Activated CD8-positive, alpha-beta memory T cell treated with anti-CD3 and anti-CD28 coated beads for 1 hour (primary cell): ENCODE measurements at places on chromosomes 1 and 21.

DNA sequence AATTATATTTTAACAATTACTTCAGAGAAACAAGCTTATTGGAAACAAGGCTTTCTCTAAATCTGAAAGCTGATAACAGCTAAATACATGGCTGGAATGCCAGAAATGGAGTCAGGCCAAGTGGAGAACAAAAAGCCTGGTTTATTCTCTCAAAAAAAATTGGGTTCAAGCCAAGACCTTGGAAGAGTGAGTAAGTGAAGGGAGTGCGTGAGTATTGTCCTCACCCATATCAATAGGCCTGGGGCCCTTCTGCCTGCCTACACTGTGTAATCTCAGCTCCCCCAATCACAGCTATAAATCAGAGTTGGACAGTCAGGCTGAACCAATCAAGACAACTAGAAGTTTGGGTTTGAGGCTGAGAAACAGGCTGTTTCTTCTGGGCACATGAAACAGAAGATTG lies 7.4 kb downstream of the KYAT3 start:
- DNase-seq = no peak

- DNase-seq = peak; percentile 27
Measured at GRCh38 chr1:152869808-152870419, 8.2 kb upstream of the SMCP start.

DNA sequence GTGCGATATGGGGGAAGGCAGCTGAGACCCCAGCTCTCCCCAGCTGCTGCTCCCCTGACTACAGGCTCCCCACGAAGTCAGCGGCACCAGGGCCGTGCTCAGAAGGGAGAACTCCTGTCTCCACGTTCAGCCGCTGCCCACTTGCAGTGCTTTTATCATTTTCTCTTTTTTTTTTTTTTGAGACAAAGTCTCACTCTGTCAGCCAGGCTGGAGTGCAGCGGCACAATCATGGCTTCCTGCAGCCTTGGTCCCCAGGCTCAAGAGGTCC lies 933 bp upstream of the FTCD start:
- no peak for DNase-seq

DNA sequence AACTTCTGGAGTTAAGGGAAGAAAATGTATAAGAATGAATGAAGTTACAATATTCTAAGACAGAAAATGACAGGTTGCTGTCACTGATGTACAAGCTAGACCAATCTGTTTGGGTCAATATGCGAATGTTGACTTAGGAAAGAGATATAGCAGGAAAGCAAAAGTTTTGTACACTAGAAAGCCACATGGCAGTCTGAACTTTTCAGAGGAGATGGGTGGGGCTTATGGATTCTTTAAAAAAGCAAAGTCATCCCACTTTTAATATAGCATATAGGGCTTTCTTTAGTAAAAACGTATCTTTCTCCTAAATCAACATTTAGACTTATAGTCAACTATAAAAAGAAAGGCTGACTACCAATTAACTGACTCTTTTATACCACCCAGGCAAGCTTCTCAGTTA lies 381.2 kb downstream of the PTPRC start:
- no peak for DNase-seq

DNA sequence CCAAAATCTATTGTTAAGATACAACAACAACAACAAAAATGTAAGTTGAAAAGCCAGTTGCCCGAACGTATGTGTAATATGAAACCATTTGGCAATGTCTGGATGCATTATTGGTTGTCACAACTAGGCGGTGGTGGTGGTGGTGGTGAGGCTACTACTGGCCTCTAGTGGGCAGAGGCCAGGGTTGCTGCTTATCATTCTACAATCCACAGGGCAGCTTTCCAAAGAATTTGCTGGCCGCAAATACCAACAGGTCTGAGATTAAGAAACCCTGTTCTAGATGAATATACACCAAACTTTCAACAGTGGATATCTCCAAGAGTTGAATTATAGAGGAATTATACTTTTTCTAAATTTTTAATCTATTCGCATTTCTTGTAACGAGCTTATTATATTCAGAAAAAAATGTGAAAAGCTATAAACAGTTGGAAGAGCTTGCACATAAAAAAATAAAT lies 26.8 kb upstream of the ZNF697 start:
- no peak for DNase-seq

DNA sequence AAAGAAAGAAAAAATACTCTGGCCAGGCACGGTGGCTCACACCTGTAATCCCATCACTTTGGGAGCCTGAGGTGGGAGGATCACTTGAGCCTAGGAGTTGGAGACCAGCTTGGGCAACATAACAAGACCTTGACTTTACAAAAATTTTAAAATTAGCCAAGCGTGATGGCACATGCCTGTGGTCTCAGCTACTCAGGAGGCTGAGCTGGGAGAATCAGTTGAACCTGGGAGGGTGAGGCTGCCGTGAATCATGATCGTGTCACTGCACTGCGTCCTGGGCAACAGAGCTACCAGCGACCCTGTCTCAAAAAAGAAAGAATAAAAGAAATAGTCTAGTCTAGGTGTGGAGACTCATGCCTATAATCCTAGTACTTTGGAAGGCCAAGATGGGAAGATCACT lies 22.3 kb downstream of the RRP1B start:
- no peak for DNase-seq

GRCh38 chr1:85502171-85502570 lies 37.2 kb upstream of the DDAH1 start:
- DNase-seq = no peak

DNA sequence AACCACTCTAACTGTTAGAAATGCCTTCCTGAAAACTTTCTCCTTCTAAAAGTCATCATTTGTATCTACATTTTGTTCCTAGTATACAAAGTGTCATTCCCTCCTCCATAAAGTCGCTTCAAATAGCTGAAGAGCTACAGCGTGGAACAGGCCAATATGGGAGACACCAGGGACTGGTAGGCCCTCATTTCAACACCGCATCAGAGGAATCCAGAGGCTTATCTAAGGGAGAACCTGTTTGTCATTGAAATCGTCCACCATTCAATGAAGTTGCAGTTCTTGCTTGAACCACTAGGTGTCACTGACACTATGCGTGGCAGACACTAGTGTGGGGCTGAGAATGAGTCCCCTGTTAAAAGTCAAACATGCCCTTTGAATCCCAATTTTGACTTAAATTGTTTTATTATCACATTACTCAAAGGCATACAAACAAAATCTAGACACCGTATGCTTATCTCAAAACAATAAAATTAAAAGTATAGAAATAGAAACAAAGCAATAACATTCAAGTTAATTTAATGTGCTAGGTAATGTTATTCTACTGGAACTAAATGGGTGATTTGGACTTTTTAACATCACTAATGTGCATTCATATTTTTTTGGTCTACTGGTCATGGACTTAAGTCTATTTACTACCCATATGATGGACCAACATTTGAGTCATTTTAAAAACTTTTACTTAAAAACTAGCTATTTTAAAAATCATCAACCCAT lies 182.3 kb downstream of the FCRL5 start:
- no peak for DNase-seq

- no peak for DNase-seq
Measured at GRCh38 chr1:203166192-203166940, 9.3 kb downstream of the MYBPH start.

- peak; percentile 7 for DNase-seq
Measured at GRCh38 chr1:153728305-153729066, 636 bp downstream of the INTS3 start.

GRCh38 chr1:157959750-157960149 lies 33.7 kb upstream of the KIRREL1 start:
- no peak for DNase-seq

DNA sequence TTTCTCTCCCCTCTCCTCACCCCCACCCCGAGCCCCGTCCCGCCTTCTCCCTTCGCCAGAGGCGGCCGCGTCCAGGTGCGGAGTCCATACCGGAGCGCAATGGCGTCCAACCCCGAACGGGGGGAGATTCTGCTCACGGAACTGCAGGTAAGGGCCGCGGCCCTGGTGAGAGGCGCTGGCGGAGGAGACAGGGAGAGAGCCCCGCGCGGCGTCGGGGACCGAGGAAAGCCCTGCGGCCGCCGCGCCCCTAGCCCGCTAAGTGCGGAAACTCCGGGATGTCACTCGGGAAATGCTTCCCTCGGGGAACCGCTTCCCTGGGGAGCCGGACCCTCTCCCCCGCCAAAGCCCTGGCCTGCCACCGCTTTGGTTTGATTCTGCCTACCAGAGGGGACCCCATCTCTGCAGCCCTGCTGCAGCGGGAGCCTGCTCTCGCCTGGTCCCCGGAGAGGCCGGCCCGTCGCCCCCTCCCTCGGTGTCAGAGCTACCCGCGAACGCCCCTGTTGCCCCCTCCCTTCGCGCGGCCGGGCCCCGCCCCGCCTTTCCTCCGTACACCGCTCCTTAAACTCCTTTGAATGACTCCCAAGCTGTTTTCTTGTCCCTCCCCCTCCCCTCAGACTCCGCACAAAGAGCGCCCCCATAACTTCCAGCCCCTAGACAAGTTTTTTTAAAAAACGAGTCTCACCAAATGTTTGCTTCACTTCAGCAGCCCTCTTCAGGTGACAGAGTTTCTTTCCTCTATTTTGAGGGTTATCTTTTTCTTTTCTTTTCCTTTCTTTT lies 597 bp downstream of the PKN2 start:
- peak; percentile 36 for DNase-seq

GRCh38 chr1:205604825-205605505 lies 26.8 kb downstream of the ELK4 start:
- DNase-seq = no peak

DNA sequence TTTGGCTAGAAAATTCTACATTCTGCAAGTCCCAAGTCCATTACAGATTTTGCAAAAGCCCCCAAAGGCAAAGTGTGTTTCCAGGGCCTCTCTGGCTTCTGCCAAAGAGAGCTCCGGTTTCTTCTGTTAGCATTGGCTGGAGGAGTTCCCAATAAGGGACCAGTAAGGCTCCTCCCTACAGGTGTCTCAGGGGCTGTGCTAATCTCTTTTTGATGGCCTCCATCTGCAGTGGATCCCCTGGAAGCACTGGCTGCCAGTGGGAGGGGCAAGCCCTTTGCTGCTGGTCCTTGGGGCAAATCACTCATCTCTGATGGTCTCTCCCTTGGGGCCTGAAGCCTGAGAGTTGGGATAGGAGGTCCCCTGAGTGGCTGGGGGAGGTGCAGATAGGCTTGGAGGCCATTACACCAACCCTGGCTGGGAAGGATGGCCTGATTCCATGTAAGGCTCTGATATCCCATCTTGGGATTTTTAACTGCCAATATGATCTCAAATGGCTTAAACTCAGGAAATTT lies 89.1 kb upstream of the USP24 start:
- DNase-seq = no peak

- no peak for DNase-seq
Measured at GRCh38 chr1:78587211-78587610, 33.0 kb upstream of the IFI44L start.

DNA sequence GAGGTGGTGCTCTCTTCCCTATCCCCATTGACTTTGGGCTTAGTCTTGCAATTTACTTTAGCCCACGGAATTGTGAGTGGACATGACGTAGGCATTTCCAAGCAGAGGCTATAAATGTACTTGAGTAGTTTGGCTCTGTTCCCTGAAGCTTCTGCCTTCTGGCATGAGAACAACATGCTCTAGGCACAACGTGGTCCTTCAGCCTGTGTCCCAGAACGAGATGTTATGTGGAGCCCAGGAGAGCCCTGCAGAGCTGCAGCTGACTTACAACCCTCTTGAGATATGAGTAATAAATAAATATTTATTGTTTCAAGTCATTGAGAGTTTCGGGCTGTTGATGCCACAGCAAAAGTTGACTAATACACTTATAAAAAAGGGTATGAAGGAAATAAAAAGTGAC lies 105.2 kb upstream of the HMGB4 start:
- DNase-seq = no peak

DNA sequence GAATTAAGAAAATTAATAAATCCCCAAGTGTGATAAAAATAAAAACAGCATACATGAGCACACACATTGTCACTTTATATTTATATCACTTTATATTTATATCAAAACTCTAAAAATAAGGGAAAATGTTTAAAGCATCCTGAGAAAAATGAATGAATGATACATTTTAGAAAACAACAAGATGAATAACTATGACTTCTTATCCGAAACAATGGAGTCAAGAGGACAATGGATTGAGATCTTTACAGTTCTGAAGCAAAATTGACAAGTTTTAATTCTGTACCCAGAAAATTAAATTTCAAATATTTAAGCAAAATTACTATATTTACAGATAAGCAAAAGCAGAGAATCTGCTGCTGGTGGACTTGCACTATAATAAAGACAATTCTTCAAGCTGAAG lies 512.6 kb downstream of the MRPL39 start:
- DNase-seq = no peak

DNA sequence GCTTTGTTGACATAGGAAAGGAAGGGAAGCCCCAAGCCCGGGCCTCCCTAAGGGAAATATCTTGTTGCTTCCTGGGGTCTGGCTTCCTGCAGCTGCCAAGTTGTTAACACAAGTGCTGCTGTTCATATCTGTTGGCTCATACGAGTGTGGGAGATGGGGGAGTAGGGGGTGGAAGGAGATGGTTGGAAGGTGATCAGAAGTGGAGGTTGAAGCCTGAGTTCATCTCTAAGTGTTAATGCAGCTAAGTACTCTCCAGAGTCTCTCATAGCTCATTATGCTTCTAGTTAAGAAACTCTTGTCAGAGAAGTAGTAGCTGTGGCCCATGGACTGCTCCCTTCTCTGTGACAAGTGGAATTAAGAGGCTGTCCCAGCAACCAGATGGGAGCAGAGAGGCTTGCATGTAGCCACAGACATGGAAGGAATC lies 319.2 kb upstream of the SPAG17 start:
- no peak for DNase-seq

DNA sequence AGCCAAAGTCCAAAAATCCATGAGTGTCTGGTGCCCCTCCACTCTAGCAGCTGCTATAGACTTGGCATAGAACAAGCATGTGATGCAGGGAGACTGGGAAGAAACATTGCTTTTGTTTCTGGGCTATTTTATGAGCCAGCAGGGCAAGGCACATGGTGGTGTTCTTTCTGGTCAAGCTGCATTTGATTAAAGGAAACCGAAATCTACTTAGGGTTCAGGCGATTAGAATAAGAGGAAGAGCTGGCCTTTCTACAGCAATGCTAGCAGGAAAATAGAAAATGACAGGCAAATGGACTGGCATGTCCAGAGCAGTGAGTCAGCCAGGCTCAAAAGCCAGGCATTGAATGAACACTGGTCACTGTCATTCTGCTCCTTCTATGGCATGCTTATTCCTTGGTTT lies 28.5 kb upstream of the ARHGAP29 start:
- DNase-seq = no peak

DNA sequence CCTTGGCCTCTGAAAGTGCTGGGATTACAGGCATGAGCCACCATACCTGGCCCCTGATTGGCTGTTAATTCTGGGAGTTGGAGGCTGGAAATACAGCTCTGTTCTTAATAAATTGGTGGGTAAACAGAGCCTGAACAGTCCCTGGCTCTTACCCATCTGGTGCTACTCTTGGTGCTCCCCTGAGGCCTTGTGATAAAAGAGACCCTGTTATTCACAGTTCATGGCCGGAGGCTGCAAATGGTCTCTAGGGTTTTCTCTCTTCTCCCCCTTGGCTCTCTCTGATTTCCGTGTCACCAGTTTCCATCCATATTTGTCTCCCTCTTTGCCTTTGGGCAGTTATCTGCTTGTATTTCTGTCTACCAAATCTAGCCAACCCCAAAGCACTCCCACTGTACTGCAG lies 17.2 kb downstream of the NFASC start:
- DNase-seq = no peak

GRCh38 chr1:182752077-182752988 lies 37.2 kb upstream of the NPL start:
- DNase-seq = no peak

GRCh38 chr21:36330904-36331303 lies 10.9 kb downstream of the MORC3 start:
- peak; percentile 19 for DNase-seq
